ENCODE measurements at places on chromosomes 12 and 14. TPM values are rescaled to one million over a fixed set of nuclear protein-coding genes. Genes with fewer than 3 reads are reported as not detected.

DNA sequence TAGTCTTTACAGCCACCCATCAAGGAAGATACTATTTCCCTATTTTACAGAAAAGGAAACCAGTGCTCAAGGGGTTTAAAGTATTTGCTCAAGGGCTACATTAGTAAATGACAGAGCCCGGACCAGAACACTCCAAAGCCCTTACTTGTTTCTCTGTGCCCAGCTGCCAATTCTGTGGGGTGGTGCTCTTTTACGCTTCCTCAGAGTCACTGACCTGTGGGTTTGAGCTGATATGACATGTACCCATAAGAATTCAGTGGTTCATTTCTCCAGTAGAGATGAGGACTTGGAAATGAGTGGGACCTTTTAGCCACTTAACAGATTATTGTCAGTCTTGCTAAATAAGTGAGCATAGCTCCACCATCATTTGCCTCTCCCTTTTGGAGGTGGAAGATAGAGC is 37.4 kb upstream of the NKX2-8 start:
- no peak for DNase-seq

DNA sequence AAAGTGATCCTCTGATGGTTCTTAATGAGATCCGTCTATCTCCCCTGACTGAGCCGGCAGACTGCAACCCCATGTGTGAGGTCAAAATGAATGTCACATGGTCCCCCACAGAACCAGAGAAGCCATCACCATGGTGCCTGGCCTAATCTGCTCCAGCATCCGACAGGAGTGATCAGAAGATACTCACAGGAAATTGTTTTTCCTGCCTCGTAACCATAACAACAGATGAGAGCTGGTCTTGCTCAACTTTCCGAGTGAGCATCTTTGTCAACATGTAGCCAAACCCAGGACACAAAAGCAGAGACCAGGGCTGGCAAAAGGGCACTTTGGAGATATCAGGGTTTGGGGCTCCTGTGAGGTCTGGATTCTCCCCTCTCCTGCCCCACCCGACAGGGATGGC is 72.1 kb upstream of the C14orf180 start:
- no peak for DNase-seq

GRCh38 chr14:56482310-56482911 is 97.2 kb upstream of the TMEM260 start:
- no peak for DNase-seq

DNA sequence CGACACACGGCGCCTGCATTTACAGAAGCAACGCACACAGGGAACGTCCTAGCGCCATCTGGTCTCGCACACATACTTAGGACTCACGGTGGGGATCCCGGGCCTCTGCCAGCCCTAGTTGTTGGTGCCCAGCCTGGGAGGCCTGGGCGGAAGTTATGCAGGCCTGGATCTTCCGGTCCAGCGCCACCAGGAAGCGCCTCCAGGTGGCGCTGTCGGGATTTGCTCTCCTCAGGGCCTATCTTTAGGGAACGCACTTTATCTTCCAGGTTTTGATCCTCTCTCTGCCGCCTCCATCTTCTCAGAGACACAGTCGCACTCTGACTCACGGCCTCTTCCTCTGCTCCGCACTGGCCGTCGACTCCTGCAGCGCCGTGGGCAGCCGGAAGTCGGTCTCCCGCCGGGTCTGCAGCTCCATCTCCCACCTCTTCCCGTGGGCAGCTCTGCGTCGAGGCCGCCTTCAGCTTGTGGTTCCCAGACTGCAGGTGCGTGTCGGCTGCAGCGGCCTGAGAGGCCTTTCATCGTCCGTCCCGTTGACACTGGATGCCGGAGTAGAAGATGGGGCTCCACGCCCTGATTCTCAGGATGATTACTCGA is 760.4 kb downstream of the TMEM121 start:
- DNase-seq, result no peak

GRCh38 chr12:113846883-113847755 is 119.0 kb downstream of the RBM19 start:
- DNase-seq, result no peak

DNA sequence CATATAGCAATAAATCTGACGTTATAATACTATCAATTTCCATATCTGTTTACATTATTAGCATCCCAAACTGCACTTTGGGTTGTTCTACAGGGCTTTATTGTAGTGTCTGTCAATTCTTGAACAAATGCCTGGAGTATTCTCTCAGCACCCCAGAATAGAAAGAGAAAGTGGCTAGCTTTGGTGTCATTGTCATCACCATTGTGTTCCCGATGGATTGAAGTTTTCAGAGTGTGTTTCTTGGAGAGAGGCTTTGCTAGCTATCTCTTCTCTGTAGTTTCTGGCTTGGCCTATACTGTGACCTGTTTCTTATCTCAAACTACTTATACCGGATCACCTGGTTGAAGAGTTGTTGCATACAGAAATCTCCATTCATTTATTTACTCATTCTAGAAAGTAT is 6.4 kb downstream of the TMEM106C start:
- no peak for DNase-seq

LRFN5 gene
- polyA plus RNA-seq, result 3.3 TPM

GRCh38 chr12:21884936-21885335 is 56.3 kb downstream of the ABCC9 start:
- DNase-seq, result no peak

DNA sequence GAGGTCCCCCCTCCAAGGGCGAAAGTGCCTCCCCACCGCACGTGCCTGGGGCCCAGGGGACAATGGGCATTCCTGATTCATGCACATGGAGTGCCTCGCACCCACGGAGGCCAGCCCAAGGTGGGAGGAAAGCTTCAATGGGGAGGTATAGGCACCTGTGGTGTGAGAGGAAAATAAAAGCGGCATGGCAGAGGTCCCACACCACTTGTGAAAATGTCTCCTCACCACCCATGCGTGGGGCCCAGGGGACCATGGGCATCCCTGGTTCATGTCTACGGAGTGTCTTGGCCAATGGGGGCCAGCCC is 384.7 kb downstream of the ALG10 start:
- no peak for DNase-seq

NRIP2 gene
- polyA plus RNA-seq, result 0.99 TPM

DNA sequence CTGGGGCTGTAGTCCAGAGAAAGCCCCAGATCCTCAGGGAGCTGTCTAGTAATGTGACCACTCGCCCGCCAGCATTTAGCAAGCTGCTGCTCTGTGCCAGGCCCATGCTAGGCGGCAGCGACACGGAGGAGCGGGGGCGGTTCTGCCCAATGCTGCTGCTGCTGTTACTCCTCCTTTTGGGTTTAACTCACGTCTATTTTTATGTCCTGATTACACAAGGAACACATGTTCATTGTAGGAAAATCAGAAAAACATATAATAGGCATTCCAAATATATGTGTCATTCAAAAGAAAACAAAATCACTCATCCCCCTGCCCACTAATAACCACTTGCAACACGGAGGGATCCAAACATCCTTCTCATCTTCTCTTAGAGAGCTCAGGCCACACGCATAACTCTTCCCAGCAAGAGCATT is 30.4 kb downstream of the CCDC92 start:
- DNase-seq, result peak; percentile 68
